ENCODE measurements at places on chromosomes 16 and 17. TPM values are rescaled to one million over a fixed set of nuclear protein-coding genes. Genes with fewer than 3 reads are reported as not detected.

Gene PRR29
- 0.71 TPM for total RNA-seq

Gene THRA
- 13.4 TPM for total RNA-seq

Gene RND2
- total RNA-seq, result 0.13 TPM

Gene CCL5
- 0.92 TPM for total RNA-seq

Gene UBE2O
- total RNA-seq, result 26.0 TPM

Gene SECTM1
- total RNA-seq, result 1.1 TPM

Gene PDPR
- 13.1 TPM for total RNA-seq

Gene HNF1B
- total RNA-seq, result 25.6 TPM

Gene SLFN13
- total RNA-seq, result 4.2 TPM

Gene G6PC1
- not detected for total RNA-seq

Gene C1QL1
- total RNA-seq, result 14.7 TPM
